IMR-90 (cell line): ENCODE measurements at places on chromosomes 3 and 15. TPM values are rescaled to one million over a fixed set of nuclear protein-coding genes. Genes with fewer than 3 reads are reported as not detected.

Gene LRRC15
- 2.5 and 3.3 TPM in 2 replicates for total RNA-seq

Gene ITIH1
- total RNA-seq = not detected in 2 replicates

Gene NPAP1
- total RNA-seq = not detected in 2 replicates

Gene HHLA2
- not detected in 2 replicates for total RNA-seq

Gene REC114
- total RNA-seq = not detected in 2 replicates
